ENCODE measurements at places on chromosomes 4 and X. TPM values are rescaled to one million over a fixed set of nuclear protein-coding genes. Genes with fewer than 3 reads are reported as not detected.
A peak's percentile ranks its signal among the peaks of the same experiment; 100 is the strongest.

DNA sequence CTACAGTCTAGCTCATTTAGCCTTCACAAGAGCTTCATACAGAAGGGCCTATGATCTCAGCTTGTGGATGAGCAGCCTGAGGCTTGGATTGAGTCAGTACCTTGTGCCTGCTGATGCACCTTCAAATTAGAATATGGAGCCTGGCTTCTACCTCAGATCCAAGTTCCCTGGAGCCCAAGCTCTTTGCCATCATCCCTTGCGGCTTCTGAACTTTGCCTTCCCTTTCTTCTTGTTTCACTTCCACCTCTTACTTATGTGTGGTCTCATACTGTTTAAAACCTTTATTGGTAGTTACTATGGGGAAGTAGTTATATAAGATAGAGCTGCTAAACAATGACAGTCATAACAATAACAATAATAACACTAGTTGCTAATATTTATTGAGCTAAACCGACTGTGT, 84.3 kb upstream of the AFF2 start:
- DNase-seq = no peak

DNA sequence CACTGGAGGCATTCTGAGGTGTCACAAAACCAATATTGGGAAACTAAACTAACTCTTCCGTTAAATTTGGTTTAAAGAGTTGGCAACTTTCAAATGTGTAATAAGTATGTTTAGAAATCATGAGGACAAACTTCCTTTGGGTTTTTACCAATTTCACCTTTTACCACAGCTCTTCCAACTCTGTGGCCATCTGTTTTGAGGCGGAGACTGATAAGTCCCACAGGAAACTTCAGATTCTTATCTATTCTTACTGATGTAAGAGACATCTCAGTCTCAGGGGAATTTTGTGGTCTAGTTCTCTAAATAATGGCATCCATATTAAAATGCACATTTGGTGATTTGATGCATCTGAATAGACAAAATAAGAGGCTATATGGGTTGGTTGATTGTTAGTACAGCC, 229.2 kb upstream of the AFF2 start:
- no peak for DNase-seq

- no peak for DNase-seq
These were observed 213.3 kb downstream of the PARM1 start for GRCh38 chr4:75146223-75146622.

GRCh38 chr4:185471235-185472102, at the start of gene CCDC110:
CCDC110 (minus strand) TSS chr4:185471733; CDS start chr4:185471683, 50 bp downstream.
- peak; percentile 97 for DNase-seq

GRCh38 chr4:112325530-112325929, 28.4 kb downstream of the ALPK1 start:
- DNase-seq = no peak

- DNase-seq = no peak
These were observed 576.0 kb upstream of the PABPC4L start for GRCh38 chr4:134777606-134778005.

GRCh38 chrX:118726396-118726795, 1.0 kb upstream of the IL13RA1 start:
- no peak for DNase-seq

- peak; percentile 38 for DNase-seq
These were observed 43.3 kb upstream of the HAND2 start for GRCh38 chr4:173573286-173573685.

DNA sequence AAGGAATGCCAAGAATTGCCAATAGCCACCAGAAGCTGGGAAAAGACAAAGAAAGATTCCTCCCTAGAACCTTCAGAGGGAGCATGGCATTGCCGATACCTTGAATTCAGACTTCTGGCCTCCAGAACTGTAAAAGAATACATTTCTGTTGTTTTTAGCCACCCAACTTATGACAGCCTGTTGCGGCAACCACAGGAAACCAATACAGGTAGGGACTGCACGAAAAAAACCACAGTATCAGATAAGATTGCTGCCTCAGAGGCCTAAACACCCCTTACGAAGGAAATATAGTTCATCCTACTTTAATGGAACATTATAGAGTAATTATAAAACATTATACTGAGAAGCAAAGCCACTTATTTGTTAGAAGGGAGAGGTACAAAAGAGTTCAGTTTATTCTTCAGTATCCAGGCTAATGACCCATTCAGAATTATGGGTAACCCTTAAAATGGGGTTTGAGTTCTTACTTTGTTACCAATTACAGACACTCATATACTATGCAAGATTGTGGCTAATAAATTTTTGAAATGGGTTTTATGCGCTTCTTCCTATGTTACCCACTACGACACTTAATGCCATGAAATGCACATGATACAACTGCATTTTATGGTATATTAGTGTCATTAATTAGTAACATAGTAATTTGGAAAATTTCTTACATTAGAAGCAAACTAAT, 37.4 kb upstream of the SMIM10L2A start:
- no peak for DNase-seq

GRCh38 chrX:1661048-1661921, 46.4 kb downstream of the ASMT start:
- DNase-seq = peak; percentile 60

GRCh38 chrX:149825424-149825823, 43.7 kb downstream of the MAGEA9 start:
- DNase-seq = no peak

DAPP1 gene
- 3.4 TPM for total RNA-seq

CT47B1 gene
- total RNA-seq = not detected

ARMCX4 gene
- total RNA-seq = 6.9 TPM

Measured in left colon (tissue), 2 donors.